ENCODE measurements at places on chromosomes 2 and 18.

- no peak for DNase-seq
Observed at GRCh38 chr2:16693854-16694253, 28.2 kb upstream of the CYRIA start.

GRCh38 chr2:135164431-135164830 lies 112.3 kb downstream of the RAB3GAP1 start:
- DNase-seq = no peak

DNA sequence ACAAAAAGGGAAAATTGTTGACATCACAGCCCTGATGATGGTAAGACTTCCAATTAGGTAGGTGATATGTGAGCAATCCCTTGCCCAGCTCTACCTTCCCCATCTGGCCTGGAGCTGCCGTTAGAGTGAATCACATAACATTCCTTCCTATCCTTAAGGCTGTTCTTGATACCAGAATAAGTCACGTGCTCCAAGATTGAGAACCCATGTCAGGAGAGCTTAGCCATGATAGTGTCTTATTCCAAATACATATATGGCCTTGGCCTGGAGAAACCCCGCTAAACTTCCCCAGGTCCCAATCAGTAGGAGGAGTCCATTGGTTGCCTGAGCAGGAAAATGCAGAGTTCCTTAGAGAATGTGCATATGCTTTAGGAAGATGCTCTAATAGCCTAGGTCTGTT lies 70.0 kb upstream of the ACVR2A start:
- no peak for DNase-seq

DNA sequence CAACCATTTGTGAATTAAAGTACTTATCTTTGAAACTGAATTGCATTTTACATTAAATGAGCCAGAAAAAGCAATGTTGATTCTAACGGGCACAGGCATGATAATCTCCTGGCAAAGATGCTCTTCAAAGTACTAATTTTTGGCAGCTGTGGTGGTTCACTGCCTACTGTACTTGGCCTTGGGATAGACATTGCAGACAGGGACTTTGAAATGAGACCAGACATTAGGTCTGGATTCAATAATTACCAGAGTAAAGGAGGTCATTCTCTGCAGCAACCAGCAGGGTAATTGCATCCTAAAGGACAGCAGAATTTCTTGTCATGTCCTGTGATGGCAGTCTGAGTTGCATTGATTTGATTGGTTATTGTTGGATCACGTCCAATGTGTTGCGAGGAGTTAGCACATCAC lies 986.5 kb downstream of the TDRD15 start:
- DNase-seq = no peak

- peak; percentile 87 for DNase-seq
Observed at GRCh38 chr2:102141970-102142828, at the start of gene IL1R1. IL1R1 (plus strand) TSS chr2:102142746; CDS start chr2:102157725, 14,979 bp downstream.

- DNase-seq = peak; percentile 84
Observed at GRCh38 chr2:168346725-168347477, 99.5 kb upstream of the STK39 start.

DNA sequence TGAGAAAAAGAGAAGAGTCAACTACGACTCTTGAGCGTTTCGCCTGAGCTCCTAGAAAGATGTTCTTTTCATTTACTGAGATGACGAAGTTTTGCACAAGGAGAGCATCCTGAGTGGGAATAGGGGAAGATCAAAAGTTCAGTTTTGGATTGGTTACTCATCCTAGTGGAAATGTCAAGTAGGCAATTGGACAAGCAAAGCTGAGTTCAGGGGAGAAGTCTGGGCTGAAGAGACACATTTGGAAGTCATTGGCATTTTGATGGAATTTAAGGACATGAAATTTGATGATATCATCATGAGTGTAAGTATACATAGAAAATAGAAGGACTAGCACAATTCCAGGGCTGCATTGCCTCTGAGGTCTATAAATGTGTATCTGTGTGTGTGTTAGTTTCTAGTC lies 416.6 kb downstream of the RAD51AP2 start:
- no peak for DNase-seq

GRCh38 chr2:151869291-151869690 lies 41.1 kb upstream of the ARL5A start:
- DNase-seq = no peak

DNA sequence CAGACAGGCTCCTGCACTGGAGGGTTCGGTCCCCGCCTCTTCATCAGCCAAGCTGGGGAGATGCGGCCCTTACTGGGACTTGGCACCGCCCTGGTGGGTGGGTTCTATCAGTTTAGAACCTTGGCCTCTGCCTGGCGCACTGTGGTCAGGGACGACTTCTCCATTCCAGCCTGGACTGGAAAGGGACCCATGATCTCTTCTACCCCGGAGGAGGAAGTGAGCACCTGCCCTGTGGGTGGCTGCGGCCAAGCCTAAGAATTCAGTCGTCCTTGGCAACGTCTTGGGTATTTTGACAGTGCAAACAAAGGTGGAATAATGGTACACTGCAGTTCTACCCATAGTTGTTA lies 106.9 kb upstream of the CD302 start:
- DNase-seq = no peak

- no peak for DNase-seq
Observed at GRCh38 chr2:191679818-191680600, 2.1 kb downstream of the NABP1 start.

GRCh38 chr2:44543773-44544725 lies 182.3 kb downstream of the CAMKMT start:
- DNase-seq = no peak

GRCh38 chr2:200041639-200042038 lies 86.3 kb downstream of the MAIP1 start:
- DNase-seq = no peak

DNA sequence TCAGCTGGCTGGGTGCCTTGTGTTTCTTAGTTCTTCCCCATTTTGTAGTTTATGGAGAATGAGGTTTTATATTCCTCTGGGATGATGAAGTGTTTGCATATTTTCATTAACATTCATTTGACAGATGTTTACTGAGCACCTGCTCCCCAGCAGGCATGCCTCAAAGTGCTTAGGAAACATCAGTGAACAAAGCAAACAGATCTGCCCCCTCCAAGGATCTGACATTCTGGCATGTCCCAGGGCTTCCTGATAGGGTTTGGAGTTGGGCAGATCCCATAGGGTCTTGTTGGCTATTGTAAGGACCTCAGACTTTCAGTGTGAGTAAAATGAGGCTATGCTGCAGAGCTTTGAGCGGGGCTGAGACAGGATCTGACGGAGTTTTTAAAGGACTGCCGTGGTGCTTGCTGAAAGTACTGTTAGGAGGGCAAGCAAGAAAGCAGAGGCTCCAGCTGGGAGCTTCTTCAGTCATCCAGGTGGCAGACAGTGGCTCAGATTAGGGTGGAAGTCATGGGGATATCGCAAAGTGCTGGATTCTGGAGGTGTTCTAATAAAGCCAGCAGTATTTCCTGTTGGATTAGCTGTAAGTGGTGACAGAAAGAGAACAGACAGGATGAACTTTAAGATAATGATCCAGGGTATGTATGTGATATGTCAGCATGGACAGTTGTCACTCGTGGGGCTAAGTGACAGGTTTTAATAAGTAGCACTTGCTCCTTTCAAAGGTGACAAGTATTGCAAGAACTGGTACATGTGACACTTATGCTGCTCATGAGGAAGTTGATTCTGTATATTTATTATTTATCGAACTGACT lies 11.3 kb upstream of the IAH1 start:
- no peak for DNase-seq

DNA sequence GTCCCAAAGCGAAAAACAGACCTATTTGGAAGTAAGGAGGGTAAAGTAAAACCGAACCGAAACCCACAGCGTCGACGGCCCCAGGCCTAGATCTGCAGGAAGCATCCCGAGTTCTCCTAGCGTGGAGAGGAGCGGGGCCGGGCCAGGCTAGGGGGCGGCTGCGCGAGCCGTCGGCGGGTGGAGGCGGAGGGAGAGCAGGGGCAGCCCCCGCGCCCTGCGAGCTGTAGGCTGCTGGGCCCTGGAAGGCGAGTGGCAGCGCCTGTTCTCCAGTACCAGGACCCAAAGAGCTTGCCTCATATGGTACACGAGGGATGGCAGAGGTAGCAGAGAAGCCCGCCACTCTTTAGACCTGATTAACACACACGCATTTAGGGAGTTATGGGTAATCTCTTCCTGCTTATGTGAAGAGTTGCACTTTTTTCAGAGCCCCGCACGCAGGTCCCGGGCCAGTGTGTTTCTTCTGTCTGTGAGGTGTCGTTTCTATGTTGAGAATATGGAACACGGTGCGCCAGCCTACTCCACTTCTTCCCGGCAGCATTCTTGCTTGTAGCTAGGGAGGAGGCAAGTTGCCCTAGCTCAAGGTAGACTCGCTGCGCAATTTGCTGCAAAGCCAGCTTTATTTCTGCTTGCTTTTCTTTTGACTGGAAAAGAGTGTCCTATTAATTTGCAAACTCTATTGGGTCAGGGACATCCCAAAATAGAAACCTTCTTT lies 71.1 kb downstream of the ARHGEF33 start:
- DNase-seq = no peak

GRCh38 chr2:85017411-85018048 lies 46.6 kb downstream of the KCMF1 start:
- DNase-seq = no peak

GRCh38 chr2:133568172-133568571 lies at the start of gene NCKAP5:
NCKAP5 (minus strand) TSS chr2:133568463; CDS start chr2:133517526, 50,937 bp downstream.
- peak; percentile 52 for DNase-seq

- DNase-seq = no peak
Observed at GRCh38 chr2:37711831-37712230, 40.4 kb upstream of the CDC42EP3 start.

- no peak for DNase-seq
Observed at GRCh38 chr18:58599106-58599505, 29.8 kb downstream of the ALPK2 start.

GRCh38 chr2:198137733-198138132 lies 333.3 kb downstream of the PLCL1 start:
- DNase-seq = no peak

DNA sequence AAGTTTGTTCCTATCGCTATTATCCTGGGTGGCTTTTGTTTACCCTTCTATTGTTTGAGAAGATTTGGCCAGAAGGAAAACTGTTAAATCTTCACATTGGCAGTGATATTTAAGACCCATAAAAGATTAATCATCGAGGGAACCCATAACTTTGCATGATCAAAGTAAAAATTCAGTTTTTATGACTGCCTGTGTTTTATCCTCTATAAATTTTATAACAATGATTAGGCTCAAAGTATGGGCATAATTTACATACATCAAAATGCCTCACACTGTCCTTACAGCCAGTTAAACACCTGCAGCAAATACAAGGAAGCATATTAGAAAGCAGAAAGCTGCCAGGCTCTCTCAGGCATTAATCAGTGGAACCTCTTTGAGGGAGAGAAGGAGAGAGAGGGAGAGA lies 289.1 kb downstream of the ICOS start:
- no peak for DNase-seq

DNA sequence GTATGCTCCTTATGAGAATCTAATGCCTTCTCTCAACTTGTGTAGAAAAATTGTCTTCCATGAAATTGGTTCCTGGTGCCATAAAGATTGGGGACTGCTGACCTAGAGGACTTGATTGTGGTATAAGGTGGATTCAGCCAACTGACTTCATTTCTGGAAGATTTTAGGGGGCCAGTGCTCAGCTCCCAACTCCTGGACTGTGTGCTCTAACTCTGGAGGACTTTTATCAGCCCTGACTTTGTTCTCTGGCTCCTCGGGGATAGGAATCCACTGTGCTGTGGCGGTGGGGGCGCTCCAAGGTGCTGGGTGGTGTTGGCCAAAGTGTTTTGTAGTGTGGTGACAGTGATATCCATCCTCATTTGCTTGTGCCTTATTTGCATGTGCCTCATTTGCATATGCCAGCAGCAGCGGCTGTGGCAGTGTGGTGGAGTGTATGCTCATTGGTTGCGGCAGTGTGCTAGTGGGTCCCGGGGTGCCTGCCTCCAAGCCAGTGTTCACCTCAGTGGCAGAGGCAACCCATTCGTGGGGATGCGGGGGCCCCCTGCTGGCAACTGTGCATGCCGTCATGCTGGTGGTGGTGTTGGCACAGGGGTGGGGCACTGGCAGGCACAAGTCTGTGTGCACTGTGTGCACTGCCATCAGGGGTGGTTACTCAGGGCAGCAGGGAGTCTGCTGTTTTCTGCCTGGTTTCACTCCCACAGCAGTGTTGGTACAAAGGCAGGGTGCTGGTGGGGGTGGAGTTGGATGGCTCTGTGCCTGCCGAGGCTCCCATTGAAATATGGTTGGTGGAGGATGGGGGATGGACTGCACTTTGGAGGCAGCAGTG lies 19.6 kb downstream of the EHBP1 start:
- no peak for DNase-seq

DNA sequence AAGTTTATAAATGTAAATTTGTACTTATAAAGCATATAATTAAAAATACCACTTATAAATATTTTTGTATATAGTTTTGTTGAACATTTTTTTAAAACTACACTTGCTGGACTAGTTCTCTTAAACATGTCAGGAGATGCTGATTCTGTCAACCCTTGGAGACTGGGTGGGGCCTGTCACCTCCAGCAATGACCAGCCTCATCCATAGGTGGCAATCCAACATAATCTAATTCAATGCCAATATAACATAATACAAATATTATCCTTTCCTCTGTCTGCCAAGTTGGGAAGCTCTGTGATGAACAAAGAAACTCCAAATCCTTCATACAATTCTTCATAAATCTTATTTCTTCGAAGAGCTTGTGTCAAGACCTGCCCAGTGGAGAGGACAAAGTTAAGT lies 140.4 kb downstream of the RBMS1 start:
- DNase-seq = no peak

DNA sequence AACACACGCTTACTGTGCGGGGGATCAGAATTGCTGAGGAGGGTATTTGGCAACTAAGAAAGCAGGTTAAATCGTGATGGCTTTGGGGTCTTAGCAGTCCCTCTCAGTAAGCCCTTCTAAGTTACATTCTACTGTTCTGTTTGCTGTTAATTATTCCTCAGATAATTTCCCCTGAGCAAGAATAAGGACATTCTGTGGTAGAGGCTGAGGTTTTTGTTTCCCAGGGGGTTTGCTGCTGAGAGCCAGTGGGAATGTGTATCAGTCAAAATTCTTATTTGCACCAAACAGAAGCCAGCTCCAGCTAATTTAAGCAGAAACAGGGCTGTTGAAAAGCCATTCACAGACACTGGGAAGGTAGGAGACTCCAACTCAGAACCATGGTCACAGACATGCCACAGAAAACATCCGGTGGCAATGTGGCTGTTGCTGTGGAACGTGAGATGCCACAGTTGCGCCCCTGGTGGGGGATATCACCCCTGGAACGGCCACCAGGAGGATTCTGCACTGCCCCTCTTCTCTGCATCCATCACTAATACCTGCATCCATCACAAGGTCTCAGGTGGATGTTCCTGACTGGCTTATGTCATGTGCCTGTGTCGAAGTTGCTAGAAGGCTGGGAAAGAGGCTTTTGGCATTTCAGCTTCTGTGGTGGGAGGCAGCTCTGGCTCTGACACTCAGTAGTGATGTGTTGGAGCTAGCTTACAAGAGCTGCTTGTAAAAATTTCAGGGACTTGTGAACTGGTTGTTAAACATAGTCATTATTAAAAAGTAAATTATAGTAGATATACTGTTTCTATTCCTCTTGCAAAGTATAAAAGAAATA lies 23.2 kb downstream of the SLC4A3 start:
- DNase-seq = no peak

GRCh38 chr2:239966029-239966852 lies 58.9 kb downstream of the NDUFA10 start:
- no peak for DNase-seq
